ENCODE measurements at places on chromosomes 7 and 10.

DNA sequence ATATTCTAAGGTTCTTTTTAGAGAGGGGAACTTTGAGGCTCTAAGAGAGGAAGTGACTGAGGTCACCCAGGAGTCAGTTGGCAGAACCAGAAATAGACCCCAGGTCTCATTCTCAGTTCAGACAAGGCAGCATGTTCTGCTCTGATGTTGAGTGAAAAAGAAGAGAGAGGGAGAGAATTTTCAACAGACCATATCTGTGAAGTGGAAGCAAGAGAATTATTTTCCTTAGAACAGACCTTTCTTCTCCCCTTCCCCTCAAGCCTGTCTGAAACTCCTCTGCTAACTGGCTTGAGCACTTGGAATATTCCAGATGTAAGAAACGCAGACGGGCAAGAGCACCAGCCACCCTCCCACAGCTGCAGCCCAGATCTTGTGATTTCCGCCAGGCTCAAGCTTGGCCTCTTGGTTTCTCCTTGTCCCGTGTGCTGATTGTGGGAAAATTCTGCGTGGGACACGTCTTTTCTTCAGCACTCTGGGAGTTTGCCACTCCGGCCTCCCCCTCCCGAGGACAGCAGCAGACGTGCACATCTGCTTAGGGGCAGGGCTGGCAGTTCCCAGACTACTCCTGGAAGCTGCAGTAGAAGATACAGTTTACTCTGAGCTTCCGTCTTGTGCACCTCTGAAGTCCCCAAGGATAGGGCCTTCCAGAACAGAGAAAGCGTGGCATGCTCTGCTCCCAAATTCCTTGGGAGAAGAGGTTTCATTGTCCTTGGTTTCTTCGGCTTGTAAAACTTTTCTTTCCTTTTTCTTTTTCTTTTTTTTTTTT lies 22.7 kb upstream of the IKZF1 start:
- no peak for DNase-seq

DNA sequence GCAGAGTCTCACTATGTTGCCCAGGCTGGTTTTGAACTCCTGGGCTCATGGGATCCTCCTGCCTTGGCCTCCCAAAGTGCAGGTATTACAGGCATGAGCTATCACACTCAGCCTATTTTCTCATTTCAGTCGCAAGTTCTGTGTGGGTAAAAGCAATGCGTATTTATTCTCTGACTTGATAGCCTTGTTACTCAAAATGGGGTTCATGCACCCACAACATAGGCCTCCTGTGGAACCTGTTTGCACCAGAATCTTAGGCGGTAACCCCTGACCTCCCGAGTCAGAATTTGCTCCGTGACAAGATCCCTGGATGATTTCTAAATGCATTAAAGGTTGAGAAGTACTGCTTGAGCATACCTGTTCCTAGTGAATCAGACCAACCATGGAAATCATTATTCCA lies 7.3 kb downstream of the IL2RA start:
- DNase-seq = no peak

DNA sequence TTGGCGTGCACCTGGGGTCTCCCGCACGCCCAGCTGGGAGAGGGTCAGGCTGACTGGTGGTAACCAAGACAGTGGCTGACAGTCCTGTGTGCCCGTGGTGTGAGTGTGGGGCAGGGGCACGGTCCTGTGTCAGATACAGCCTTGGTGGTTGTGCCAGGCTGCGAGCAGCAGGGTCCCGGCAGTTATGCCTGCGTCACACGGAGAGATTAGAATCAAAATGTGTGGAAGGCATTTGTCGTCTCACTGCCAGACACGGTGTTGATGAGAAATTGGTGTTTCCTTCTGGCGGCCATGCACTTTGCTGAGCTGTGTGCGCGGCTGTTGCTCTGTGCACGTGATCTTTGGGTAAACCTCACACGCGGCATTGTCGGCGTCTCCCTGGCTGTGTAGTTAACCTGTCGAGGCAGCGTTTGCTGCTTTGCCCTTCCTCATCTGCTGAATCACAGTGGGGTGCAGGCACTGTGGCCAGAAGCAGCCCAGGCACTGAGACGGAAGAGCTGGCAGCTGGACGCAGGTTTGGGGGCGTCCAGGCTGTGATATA lies 87.7 kb downstream of the NKX6-2 start:
- no peak for DNase-seq

DNA sequence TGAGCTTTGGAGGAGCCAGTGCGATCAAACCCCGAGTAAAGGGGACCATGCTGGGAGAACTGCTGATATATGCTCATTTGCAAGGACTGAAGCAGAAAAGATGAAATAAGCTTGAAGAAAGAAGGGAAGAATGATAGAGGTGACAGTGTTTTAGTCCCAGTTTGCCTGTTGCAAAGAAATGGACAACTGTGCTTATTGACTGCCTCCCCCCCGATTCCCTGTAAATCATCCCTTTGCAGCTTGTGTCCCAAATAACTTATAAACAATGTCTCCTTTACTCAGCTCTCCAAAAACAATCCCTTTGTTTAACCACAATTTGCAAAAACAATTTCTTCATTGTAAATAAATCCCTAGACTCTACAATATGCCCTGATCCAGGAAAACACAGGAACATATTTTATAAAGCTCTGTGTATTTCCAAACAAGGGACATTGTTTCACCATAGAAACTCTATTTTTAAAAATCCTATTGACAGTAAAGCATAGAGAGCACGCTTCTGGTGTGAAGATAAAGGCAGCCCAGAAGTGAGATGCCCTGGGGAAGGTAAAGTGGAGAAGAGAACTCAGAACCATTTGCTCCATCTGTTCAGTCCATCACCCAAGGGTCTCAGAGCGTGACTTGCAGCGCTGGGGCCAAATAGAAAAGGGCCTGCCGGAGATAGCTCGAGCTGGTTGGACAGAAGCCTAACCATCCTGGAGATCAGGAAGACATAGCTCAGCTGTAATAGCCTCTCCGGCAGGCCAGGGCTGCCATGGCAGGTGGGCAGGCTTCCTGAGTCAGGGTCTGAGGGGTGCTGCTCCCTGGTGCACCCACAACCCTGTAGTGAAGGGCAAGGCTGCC lies 280.5 kb downstream of the WDR11 start:
- no peak for DNase-seq

DNA sequence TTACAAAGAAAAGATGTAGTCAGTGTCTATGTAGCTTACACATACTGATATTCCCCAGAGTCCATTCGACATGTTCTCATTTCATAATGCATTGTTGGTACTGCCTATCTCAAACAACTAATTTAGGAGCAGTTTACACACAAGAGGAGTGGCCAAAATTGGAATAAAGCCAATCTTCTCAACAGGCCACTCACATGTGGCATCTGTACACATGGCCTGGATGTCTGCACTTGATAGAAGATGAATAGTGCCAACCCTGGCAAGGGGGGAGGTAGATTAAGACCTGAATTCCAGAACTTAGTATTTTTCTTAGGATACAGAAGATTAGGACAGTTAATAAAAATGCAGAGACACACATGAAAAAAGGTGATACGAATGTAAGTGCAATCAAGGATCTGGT lies 125.3 kb upstream of the STARD3NL start:
- DNase-seq = peak; percentile 3

GRCh38 chr10:69838853-69839252 lies 37.1 kb downstream of the COL13A1 start:
- no peak for DNase-seq

DNA sequence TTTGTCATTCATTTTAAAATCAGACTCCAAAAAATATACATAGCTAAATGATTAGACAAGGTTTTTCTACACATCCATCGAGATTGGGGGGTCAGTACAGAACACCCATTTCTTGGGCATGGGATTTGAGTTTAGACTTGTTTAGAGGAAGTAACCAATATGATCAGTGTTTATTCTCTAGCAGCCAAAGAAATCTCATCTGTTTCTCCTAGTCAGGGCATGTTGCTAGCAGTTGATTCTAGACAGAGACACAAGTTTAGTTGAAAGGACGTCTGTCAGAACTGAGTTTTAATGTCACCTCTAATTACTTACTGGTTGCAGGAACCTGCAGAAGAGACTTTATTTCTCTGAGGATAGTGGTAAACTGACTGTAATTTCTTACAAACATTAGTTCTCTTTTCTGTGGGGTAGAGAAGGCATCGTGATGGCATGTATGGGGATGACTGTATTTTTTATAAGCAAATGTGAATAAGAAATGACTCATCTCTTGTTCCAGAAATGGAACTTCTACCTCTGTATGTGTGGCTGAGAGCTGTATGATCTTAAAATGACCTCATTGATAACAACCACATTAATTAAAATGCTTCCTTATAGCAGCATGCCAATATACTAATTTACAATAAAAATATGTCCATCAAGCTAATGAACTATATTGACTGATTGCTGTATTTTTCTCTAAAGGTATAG lies 30.6 kb upstream of the RHOBTB1 start:
- DNase-seq = no peak

- no peak for DNase-seq
Observed at GRCh38 chr10:8908013-8908412, 853.5 kb downstream of the GATA3 start.

GRCh38 chr7:16063716-16064675 lies 357.3 kb downstream of the CRPPA start:
- no peak for DNase-seq

GRCh38 chr7:139683137-139683921 lies 94.5 kb downstream of the HIPK2 start:
- DNase-seq = no peak

DNA sequence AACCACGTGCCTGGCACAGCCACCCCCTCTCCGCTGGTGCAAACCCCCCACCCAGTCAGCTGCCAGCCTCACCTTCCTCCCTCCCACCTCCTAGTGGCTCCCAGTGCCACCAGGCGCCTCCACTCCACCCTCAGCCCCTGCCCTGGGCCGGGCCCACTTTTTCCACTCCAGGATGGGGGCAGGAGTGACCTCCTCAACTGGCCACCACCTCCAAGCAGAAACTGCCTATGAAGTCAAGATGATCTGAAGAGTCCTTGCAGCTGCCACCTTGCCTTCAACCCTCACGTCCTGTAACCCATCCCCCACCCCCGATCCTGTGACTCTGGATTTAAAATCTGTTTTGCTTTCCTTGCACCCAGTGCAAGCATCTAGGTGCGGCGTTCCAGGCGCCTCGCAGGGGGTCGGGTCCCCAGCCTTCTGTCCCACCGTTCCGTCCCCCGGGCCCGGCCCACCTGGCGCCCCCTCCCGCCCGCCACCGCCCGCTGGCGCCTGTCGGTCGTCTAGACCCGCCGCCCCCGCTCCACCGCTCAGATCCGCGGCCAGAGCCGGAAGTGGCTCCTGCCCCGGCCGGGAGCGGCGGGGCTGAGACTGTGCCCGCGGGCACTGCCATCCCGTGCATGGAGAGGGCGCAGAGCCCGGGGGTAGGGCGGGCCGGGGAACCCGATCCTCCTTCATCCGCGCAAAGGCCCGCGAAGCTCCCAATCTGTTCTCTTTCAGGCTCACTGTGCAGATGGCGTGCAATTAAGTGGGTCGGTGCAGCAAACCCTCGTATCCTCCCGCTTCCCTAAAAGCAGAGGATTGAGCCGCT lies 51.2 kb upstream of the GTF2I start:
- DNase-seq = peak; percentile 63

DNA sequence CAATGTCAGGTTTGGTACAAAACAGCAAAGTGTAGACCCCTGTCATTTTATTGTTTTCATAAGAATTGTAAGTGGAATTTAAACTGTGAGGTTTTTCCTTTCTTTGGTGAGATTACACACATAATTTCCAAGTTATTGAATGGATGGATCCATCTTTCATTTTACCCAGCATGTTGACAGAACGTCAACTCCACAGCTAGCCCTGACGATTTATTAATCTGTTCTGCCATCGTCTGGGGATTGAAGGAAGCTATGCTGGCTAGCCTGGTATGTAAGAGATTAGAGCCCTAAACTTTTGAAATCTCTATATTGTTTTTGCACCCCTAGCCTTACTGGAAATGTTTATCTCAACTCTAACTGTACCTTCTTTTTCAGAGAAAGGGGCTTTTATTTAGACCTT lies 8.6 kb downstream of the WNT16 start:
- peak; percentile 5 for DNase-seq

DNA sequence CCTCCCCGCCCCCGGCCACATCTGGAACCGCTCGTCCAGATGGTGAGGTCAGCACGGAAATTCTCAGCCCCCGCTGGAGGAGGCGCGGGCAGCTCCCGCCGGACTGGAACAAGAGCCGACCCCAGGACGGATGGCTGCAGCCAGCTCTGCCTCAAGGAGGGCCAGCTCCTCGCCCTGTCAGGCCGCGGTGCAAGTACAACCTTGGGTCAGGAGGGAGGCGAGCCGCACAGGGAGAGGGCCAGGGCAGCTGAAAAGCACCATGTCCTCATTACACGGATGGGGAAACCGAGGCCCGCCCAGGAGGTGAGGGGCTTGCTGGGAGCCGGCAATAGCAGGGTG lies 3.8 kb upstream of the GRIFIN start:
- DNase-seq = no peak

- no peak for DNase-seq
Observed at GRCh38 chr10:74118804-74119203, 31.8 kb downstream of the AP3M1 start.

DNA sequence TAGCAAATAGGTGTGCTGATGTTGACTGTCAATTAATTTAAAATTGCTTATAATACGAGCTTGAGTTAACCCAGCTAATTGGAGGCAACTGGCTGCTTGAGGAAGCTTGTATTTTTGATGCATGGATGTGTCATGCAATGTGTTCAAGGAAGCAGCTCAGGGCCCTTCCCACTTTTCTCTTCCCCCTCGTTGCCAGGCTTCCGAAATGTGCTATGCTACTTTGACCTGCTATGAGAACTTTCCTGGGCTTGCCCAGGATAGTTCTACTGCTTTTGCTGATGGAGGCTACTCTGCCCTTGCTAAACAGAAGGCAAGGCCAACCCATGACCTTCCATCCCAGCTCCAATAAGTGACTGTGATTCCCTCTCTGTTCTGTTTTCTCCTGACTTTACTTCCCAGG lies 24.4 kb downstream of the PLCE1 start:
- no peak for DNase-seq

DNA sequence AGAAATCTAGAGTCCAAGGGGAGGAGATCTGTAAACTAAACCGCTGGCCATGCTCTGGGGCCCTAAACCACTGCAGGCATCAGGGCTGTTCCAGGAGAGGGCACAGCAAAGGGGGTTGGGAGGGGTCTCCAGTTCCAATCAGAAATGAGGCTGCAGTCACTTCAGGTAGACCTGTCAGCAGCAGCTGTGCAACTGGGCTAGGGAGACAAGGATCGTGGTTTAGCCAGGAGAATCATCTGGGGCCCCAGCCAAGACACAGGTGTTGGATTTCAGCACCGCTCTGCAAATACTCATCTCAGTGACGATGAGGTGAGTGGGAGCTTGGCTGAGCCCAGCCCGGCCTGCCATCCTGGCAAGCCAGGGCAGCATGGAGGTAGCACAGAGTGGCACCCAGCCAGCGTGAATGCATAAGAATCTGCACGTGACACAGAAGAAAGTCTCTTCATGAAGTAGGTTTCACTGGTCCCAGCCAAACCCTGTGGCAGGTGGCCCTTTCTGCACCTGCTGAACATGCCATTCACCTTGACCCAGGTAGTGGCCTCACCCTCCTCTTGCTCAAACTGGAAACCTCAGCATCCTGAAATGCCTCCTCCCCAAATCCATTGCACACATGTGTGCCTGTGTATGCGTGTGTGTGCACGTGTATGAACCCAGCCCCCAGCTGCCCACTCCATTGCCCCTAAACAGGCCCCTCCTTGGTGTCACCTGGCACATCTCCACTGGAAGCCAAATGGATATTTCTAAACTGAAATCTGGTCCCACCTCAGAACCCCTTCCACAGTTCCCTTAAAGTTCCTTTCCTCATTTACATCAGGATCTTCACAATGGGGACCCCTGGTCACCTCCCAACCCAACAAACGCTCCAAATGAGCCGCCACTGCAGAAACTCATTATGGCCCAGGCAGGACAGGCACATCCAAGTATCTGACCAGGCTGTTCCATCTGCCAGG lies 9.6 kb downstream of the GPRIN2 start:
- DNase-seq = no peak

- no peak for DNase-seq
Observed at GRCh38 chr10:102065561-102066398, 631 bp downstream of the HPS6 start.

All from NCI-H345 (cell line).